ENCODE measurements at places on chromosomes 3 and 15.

DNA sequence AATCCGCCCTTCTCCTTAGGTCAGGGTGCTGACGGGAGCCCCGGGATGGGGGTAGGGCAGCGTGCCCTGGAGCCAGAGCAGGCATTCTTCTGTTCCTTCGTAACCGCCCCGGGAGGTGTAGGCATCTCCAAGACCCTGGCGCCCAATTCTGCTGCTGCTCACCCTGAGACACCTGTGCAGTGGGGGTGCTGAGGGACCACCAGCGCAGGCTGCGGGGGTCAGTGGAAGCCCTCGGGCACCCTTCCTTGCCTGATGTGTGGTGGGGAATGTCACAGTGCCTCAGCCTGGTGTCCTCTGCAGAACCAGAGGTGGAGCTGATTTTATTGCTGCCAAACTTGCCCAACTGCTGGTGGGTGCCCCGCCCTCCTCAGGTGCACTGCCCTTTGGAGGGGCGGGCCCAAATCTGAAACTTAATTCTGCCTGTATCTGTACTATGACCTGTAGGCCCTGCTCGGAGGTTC is 7.3 kb downstream of the CSK start:
- DNase-seq = no peak

DNA sequence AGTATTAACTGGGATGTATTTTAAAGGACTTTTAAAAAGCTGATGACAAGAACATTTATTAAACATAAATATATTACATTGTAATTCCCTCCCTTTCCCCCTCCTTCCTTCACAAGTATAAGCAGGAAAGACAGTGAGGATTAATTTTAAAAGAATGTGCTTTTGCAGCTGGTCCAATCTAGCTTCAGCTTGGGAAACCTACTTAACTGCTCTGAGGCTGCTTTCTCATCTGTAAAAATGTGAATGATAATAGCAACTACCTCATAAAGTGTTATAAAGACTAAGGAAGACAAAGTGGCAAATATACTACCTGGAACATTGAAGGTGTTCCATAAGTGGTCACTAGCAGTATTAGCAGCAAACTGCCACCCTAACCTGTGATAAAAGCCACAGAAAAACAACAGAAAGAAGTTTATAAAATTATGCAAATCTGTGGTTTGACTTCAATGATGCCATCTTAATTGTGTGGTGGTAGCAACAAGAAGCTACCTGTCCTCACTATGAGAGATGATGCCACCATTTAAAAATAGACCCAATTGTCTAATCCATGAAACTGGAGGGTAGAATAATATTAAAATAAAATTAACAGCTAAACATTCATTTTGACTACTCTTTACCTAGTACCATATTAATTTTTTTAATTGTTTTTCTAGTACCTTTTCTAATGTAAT is 20.0 kb downstream of the DHX36 start:
- no peak for DNase-seq

- no peak for DNase-seq
These were observed 22.5 kb downstream of the MAP2K5 start for GRCh38 chr15:67564968-67565345.

DNA sequence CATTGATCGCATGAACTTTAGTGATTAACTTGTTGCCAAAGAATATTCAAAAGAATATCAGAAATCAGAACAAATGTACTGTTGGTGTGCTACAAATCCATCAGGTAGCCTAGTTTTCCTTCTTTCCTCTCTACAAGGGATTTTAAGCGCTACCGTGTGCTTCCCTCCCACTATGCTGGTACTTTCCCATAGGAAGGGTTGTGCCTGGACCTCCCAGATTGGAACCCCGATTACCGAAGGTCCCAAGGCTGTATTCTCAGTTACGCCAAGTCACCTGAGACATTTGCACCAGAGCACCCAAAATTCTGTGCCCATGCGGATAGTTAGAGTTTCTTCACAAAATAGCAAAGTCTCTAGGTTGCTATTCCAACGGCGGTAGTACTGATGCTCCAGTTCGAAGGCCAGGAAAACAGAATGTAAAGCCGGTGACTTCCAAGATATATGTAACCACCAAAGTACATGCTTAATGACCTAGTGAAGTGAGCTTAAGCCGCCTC is 23.4 kb upstream of the GATM start:
- no peak for DNase-seq

- no peak for DNase-seq
These were observed 81.2 kb upstream of the PLXND1 start for GRCh38 chr3:129687586-129688125.

- DNase-seq = no peak
These were observed 54.7 kb upstream of the C2CD4B start for GRCh38 chr15:62219799-62220198.

GRCh38 chr3:129197321-129197720 is 13.6 kb upstream of the CNBP start:
- DNase-seq = no peak

DNA sequence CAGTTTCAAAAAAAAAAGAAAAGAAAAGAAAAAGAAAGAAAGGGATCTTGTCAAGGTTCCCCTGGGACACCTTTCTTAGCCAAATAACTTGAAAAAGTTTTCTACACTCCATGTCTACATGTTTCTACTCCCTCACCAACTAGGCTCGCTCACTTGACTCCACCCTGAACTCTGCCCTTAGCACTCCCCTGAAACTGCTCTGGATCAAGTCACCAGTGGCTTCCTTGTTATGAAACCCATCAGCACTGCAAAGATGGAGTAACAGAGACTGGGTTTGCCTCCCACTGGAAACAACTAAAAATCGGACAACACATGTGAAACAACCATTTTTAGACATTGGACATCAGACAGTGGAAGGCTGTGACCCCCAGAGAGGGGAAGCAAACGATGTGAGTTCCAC is 36.8 kb downstream of the TMEM40 start:
- no peak for DNase-seq

GRCh38 chr15:22851513-22851912 is 13.0 kb downstream of the NIPA2 start:
- no peak for DNase-seq

DNA sequence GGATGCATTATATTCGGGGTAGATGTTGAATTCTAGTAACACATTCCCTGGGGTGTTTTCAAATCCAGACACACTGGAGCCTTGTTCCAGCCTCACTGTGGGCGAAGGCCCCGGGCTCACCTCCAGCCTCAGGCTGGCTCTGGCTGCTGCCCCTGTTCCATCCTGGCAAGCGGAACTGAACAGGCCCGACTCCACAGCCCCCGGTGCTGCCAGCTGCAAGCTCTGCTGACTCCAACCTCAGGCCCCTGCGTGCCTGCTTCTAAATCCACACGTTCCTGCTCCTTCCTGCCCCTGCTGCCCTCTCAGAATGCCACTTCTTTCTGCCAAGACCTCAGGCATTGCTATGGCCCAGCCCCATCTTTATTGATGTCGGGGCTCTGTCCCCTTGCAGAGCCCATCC is 90.6 kb downstream of the LIPC start:
- no peak for DNase-seq

- peak; percentile 89 for DNase-seq
These were observed 81.9 kb upstream of the PLXND1 start for GRCh38 chr3:129688271-129688895.

DNA sequence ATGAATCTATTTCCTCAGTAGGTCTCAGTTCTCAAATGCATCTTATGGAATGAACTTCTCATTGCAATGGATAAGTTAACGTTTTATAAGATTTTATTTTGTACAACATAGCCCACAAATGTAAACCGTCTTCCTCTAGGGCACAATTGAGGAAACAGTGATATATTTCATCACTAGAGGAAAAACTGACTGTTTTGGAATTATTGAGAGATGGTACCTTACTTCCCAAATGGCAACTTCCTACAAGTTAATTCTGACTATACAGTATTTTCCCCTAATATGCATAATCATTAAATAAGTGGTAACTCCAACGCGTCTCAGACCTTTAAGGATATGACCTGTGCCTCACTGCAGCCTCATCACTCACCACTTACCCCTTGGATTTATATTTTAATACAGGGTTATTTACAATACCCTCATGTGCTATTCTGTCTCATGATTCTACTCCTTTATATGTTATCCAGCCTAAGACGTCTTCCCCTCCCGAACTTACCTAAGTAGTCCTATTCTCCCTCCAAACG is 13.3 kb downstream of the GABPB1 start:
- DNase-seq = no peak

DNA sequence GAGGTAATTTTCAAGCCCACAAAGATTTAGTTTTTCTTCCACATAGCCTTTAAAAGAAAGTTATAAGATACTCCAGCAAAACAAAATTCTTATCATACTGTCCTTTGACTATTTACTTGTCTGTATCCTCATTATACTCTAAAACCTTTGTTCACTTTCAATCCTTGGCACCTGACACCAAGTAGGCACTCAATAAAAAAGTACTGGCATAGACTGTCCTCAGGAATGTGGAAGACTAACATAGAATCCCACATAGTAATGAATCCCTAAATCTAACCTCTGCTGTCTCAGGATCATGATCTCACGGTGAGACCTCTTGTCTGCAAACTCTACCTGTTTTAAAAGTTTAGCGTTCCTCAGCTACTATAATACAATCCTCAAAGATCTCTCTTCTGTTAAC is 21.6 kb downstream of the PHC3 start:
- DNase-seq = no peak

- no peak for DNase-seq
These were observed 26.2 kb upstream of the LRTM1 start for GRCh38 chr3:54954022-54954421.

DNA sequence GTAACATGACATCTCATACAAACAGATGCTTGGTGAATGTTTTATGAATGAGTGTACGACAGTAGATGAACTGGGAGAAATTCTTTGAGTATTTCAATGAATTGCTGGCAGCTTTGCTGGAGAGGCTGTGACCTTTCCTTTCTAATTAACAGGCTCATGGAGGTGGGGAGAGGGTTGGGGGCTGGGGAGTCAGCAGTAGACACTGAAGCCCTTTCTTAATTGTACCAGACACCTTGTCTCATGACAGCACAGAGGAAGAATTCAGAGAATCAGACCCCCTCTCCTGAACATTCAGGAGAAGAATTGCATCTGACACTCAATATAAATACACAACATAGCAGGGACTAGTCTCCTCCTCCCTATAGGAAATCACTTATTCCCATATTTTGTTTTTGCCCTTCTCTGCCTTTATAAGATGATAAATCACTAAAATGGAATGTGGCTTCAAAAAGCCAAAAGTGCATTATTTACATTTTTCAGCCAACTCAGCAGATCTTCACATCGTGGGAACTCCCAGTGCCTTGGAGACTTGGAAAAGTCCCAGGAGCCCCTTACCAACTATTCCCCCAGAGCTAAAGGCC is 66.2 kb upstream of the TPM1 start:
- DNase-seq = no peak

DNA sequence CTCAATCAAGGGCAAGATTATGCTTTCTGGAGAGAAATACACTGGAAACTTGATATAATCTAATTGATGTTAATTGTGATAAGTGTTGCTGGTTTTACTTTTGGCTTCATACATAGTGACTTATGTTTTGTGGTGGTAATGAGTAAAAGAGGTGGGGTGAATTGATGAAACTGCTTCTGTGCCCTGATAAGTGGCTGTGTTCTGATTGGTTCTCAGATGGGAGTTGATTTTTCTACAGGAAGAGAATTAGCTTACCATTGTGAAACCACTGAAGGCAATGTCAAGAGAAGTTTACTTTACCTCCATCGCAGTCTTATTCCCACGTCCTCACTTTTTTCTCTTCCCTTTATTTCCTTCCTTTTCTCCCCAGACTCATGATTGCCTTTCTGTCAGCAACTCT is 23.8 kb downstream of the TMEM45A start:
- no peak for DNase-seq

- no peak for DNase-seq
These were observed 115.7 kb upstream of the BFSP2 start for GRCh38 chr3:133283958-133284807.

- DNase-seq = no peak
These were observed 20.2 kb downstream of the SLC24A1 start for GRCh38 chr15:65641768-65642475.

DNA sequence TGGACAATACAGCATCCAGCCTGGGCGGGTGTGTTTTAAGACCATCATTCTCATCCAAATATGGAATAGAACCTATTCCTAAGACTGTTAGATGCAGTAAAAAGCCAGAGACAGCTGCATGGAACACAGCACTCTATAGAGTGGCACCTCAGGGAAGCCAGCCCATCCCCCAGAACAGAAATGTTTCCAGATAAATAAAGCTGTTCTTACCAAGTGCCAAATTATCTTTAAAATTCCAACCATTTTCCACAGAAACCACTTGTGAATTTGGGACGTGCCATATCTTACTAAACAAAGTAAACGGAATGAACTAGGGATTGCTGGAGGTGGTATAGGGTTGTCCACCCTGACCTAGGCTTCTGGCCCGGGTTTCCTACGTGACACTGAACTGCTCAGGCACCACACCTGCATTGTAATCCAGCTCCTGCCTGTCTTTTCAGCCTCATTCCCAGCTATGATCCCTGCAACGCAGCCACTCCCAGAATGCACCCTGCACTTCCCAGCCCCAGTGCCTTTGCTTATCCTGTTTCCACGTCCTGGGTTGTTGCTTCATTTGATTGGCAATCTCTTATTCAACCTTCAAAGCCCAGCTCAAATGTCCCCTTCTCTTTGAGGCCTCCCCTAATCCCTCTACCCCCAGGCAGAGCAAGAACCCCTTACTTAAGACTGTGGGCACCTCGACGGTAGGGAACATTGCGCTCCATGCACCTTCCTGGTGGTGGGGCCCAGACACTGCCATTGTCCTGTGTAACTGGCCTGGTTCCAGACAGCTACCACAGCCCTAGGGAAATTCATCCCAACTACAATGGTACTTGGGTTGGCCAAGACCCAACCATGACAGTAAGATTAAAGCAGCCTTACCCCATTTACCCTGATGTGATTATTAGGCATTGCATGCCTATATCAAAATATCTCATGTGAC is 100.2 kb downstream of the IQSEC1 start:
- no peak for DNase-seq

- no peak for DNase-seq
These were observed 12.6 kb upstream of the COL8A1 start for GRCh38 chr3:99625643-99626416.

DNA sequence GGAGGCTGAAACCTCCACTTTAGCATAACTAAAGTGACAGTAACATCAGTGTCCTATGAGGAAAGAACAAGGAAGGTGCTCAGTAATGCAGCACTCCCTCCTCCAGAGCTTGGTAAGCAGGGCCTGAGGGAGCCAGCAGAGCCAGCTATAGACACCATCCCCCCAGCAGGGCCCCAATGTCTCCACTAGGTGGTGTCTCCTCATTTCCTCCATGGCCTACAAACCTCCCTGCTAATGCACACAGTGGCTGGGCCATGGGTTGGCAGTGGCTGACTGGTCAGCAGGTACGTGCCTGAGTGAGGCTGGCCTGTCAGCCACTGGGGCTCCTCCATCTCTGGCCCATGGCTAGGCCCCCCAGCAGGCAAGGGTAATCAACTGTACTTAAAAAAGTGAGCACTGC is 13.6 kb downstream of the MRPS25 start:
- DNase-seq = peak; percentile 67

- DNase-seq = no peak
These were observed 298 bp downstream of the BCL2L10 start for GRCh38 chr15:52112203-52112750.

Data from A673 (cell line).